ENCODE measurements at places on chromosomes 5 and 9.

DNA sequence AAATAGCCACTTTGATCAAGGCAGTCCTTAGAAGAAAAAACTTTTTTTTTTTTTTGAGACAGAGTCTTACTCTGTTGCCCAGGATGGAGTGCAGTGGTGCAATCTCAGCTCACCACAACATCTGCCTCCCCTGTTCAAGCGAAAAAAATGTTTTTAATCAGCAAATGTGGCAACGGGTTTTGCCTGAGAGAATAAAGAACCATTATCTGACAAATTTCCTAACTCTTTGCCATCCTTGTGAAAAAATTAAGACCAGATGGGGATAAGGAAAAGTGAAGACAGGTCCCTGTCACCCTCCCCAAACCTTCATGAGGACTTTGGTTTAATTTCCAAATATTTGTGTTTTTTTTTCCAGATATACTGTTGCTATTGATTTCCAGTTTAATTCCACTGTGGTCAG, 107.3 kb upstream of the SPOCK1 start:
- no peak for DNase-seq

DNA sequence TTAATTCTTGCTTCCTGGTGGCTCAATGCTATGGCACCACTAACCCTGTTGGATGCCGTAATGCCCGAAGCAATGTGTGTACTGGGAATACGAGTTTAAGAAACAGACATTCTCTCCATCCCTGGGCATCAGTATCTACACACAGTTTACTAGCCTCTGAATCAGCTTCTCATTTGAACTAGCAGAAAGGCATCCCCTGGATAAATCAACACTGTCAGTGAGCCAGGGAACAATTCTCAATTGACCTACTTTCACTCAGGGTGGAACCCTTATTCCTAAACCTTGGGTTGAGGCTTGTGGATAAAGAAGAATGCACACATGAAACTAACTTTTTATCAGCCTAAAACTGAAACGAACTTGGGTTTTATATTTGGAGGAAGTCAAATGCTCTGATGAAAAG, 331.0 kb downstream of the GADD45G start:
- no peak for DNase-seq

GRCh38 chr9:96522366-96522765, 72.4 kb downstream of the HABP4 start:
- no peak for DNase-seq

GRCh38 chr5:78113689-78114264, 180.7 kb downstream of the AP3B1 start:
- DNase-seq = no peak

DNA sequence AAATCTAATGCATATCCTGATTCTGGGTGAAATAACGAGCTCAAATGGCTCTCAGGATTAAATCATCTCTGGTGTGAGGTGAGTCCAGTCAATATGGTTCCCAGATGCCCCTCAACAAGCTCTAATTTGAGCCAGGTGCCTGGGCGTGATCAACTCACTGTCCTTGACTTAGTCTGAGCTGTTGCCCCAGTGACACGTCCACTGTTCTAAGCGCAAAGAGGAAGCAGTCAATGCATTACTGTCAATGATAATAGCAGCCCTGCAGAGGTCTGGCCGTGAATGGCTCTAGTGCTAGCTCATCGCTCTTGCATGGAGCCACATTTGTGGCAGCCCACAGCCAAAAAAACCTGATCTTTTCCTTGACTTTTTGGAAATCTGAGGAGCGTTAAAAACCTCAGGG, 128.6 kb upstream of the EFNA5 start:
- no peak for DNase-seq

DNA sequence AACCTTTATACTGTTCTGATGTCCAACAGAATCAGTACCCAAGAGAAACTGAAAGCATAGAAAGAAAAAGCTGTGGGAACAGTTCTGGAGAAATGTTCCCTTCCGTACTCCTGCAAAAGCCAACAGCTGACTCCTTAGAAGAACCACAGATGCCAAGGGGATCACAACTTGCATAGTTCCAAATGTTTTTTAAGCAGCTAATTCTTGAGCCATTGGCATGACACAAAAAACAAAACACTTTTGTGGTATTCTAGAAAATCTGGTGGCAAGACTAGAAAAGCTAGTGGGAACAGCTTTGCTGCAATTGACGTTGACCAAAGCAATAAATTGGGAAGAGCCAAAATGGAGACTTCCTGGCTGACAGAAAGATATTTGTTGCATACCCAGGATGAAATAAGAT, 189.9 kb downstream of the ARL15 start:
- no peak for DNase-seq

DNA sequence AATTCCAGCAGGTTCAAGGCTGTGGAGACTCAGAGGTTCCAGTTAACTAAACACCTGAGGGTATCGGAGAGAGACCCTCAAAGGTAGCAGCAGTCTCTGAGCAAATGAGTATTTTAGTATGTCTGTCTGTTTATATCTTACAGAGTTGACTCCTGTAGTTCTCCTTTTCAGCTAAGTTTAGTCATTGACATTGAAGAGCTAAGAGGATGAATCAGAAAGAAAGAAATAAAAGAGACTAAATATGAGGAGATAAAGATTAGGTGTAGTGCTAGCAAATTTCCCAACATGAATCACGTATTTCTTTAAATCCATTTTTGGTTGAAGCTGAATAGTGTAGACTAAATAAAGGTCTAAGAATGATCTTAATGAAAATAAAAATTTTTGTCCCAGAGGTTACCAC, 474.0 kb upstream of the RGMB start:
- DNase-seq = no peak

DNA sequence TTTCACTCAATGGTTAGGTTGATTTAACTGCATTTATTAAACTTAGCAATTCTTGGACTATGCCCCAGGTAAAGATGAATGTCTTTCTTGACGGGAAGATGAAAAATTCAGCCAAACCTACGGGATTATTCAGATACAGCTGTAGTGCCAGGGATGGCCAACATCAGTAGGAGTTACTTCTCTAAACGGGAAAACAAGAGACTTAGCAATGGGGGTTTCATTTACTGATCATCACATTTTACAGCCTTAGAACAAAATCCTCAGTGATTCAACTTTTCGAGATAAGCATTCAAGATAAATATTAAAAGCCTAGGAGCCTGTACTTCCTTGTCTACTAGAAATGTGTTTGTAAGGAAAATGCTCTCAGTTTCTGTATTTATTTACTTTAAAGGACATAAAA, 46.1 kb downstream of the S1PR3 start:
- no peak for DNase-seq

- DNase-seq = no peak
Measured at GRCh38 chr9:100058699-100059579, 39.9 kb downstream of the ERP44 start.

GRCh38 chr5:23318166-23318565, 189.2 kb upstream of the PRDM9 start:
- no peak for DNase-seq

DNA sequence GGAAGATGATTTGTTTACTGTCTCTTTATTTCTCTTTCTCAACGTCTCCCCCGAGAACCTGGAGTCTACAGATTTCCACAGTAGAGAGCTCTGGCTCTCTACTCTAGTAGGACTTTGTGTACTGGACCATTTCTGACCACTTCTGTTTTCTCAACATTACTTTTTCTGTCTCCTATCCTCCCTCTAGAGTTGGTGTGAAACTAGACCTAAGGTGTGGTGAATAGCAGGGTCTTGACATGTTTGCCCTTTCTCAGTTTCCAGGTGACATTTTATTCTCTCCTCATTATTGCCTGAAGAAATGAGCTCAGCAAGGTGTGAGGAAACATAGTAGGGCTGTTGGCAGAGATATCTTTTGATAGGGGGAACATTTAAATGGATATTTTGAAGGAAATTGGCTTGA, 62.1 kb upstream of the IL6ST start:
- no peak for DNase-seq

GRCh38 chr9:99354104-99354503, 132.0 kb downstream of the SEC61B start:
- no peak for DNase-seq

Data from HT1080 (cell line).